ENCODE measurements at places on chromosomes 1 and 21. TPM values are rescaled to one million over a fixed set of nuclear protein-coding genes. Genes with fewer than 3 reads are reported as not detected.
A peak's percentile ranks its signal among the peaks of the same experiment; 100 is the strongest.

DNA sequence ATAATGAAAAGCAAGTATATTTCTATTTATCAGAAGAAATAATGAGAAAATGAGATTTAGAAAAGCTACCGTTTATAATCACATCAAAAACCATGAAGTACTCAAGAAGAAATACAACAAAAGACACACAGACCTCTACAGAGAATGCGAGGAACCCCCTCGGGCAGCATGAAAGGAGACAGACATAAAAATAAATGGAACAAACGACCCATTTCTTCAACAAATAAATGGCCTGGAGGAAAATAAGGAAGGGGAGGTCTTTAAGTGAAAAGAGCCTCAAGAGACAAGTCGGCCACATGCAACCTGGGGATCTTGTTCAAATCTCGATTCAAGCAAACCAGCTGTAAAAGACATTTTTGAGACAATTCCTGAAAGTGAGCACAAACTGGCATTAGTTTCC is 6.0 kb downstream of the CFAP74 start:
- H3K36me3 ChIP-seq = no peaks in the 10 kb centered on the region
- no peak for DNase-seq
- H3K4me1 ChIP-seq = no peaks in the 10 kb centered on the region
- no peaks in the 10 kb centered on the region for H3K27me3 ChIP-seq

DNA sequence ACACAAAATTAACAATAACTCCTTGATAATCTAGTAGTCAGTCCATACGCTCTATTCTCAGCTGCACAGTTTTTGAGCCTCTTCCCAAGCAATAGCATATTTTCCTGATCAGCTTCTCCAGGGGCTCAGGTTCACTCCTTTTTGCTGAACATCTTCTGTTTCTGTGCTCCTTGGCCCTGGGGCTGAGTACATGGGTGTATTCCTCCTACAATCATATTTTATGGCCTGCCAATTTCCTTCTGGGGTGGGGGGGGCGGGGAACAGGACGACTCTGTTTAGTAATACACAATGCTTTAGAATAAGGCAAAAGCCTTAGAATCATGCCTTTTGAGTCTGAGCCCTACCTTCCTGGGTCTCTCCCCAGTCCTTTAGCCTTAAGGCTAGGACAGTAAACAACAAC is 8.5 kb downstream of the CLDN19 start:
- H3K4me3 ChIP-seq = no peak overlapping the region
- H3K36me3 ChIP-seq = no peaks in the 10 kb centered on the region
- no peak overlapping the region for H3K27ac ChIP-seq
- DNase-seq = no peak

GRCh38 chr1:48740621-48741020 is 36.1 kb downstream of the BEND5 start:
- H3K27ac ChIP-seq = no peak overlapping the region
- H3K27me3 ChIP-seq = no peaks in the 10 kb centered on the region
- DNase-seq = no peak
- 0 out of 2 replicates have a peak, but pooled peaks cover 3% of the 10 kb centered on the region for H3K4me1 ChIP-seq
- no peak overlapping the region for H3K4me3 ChIP-seq
- peaks cover 20% of the 10 kb centered on the region for H3K36me3 ChIP-seq

GRCh38 chr1:238484121-238484520 is 593.4 kb upstream of the ZP4 start:
- H3K4me1 ChIP-seq = peaks cover 5% of the 10 kb centered on the region
- no peak overlapping the region for H3K27ac ChIP-seq
- no peak for DNase-seq
- H3K27me3 ChIP-seq = no peaks in the 10 kb centered on the region

GRCh38 chr1:11526071-11526895 is 47.3 kb downstream of the DISP3 start:
- no peak overlapping the region for H3K27ac ChIP-seq
- H3K4me1 ChIP-seq = no peaks in the 10 kb centered on the region
- H3K27me3 ChIP-seq = no peaks in the 10 kb centered on the region
- no peak for DNase-seq

DNA sequence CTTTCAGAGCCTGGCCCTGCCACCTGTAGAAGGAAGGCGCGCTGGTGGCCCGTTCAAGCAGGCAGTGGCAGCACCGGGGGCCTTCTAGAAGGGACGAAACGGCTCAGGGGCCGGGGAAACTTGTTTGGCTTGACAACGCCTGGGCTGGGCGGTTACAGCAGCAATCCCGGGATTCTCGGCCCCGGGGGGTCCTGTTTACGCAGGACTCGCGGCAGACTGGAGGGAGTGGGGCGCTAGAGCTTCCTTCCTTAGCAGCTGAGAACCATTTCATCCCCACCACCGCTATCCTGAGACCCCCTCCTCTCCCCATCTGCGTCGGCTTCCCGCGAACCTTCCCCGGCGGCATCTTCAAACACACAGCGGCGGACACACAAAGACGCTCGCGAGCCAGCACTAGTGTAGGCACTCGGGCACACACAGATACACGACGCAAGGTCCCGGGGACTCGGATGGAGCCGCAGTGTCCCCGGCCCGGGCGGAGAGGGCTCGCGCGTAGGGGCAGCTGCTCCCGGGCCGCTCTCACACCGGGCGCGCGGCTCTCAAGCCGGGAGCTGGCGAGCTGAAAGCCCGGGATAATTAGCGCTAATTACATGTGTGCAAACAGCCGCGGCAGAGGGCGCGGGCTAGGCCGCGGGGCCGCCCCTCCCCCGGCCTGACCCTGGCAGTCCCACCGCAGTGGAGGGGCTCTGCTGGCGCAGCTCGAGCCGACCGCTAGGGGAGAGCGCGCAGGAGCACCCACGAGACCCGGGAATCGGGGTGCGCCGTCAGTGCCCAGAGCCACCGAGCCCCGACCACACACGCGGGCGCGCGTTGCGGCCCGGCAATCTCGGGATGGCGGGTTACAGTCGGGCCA is 271.4 kb downstream of the FOXD2 start:
- H3K27me3 ChIP-seq = peaks cover 59% of the 10 kb centered on the region
- no peaks in the 10 kb centered on the region for H3K36me3 ChIP-seq
- DNase-seq = peak; percentile 72
- H3K4me1 ChIP-seq = no peaks in the 10 kb centered on the region
- H3K27ac ChIP-seq = no peak overlapping the region

GRCh38 chr1:162003061-162003829 is 20.4 kb downstream of the OLFML2B start:
- H3K4me1 ChIP-seq = no peaks in the 10 kb centered on the region
- DNase-seq = no peak
- H3K36me3 ChIP-seq = no peaks in the 10 kb centered on the region
- no peaks in the 10 kb centered on the region for H3K27me3 ChIP-seq
- H3K27ac ChIP-seq = no peak overlapping the region

DNA sequence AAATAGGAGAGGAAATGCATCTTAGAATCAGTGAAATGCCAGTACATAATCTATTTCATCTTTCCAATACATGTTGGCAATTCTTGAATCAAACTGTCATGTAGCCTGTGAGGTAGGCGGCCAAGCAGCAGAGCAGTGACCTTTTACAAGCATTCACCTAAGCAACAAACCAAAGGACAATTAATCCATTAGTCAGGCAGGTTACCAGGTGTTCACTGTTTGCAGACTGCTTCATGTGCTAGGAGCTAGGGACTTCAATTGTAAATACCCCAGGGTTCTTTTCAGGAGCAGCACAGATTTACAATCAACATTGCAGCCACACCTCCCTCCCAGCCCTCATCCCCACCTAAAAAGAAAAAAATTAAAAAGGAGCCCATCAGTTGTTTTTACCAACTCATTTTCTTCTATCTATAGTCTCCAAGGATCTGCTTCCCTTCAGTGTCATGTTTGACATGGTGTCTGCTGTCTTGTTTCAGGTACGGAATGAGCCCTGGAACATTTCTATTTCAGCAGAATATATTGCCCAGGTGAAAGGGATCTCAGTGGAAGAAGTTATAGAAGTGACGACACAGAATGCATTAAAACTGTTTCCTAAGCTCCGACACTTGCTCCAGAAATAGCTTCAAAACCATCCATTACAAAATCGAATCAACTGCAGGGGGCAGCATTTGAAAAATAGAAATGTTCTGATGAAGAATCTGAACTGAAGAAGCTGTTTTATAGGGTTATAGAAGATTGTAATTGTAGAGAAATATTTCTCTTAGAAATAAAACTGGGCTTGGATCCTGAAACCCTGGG is 23.0 kb downstream of the TATDN3 start:
- no peak for DNase-seq
- H3K36me3 ChIP-seq = peaks cover 2% of the 10 kb centered on the region
- H3K27ac ChIP-seq = no peak overlapping the region
- no peaks in the 10 kb centered on the region for H3K27me3 ChIP-seq
- 0 out of 2 replicates have a peak, but pooled peaks cover 3% of the 10 kb centered on the region for H3K4me1 ChIP-seq
- H3K4me3 ChIP-seq = no peak overlapping the region

- H3K4me1 ChIP-seq = no peaks in the 10 kb centered on the region
- DNase-seq = no peak
- H3K36me3 ChIP-seq = no peaks in the 10 kb centered on the region
- no peak overlapping the region for H3K27ac ChIP-seq
Measured at GRCh38 chr1:208565756-208566440, 321.7 kb upstream of the PLXNA2 start.

GRCh38 chr1:6783936-6784559 is 1.2 kb upstream of the CAMTA1 start:
- H3K27me3 ChIP-seq = no peaks in the 10 kb centered on the region
- no peak for DNase-seq
- H3K4me1 ChIP-seq = no peaks in the 10 kb centered on the region
- peaks cover 5% of the 10 kb centered on the region for H3K36me3 ChIP-seq
- H3K4me3 ChIP-seq = peak overlapping the region; percentile 81

DNA sequence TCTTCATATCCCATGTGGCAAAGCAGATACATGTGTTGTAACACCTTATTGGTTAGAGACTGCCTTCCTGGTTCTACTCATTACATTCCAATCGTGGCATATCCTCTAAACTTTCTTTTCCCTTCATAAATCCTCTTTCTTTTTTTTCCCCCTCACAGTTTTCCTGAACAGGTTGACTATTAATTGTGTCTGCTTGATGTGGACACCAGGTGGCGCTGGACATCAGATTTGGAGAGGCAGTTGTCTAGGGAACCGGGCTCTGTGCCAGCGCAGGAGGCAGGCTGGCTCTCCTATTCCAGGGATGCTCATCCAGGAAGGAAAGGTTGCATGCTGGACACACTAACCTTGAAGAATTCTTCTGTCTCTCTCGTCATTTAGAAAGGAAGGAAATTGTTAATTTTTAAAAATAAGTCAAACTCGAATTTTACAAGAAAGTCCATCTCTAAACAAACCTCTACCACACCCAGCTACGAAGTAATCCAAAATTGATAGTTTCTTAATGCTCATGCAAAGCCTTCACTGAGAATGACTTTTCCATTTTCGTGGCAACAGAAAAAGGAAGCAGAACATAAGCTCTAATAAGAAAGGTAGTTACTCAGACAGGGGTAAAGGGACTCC is 59.4 kb upstream of the ASB17 start:
- H3K4me3 ChIP-seq = no peak overlapping the region
- H3K27ac ChIP-seq = no peak overlapping the region
- peak; percentile 80 for DNase-seq
- no peaks in the 10 kb centered on the region for H3K27me3 ChIP-seq
- H3K36me3 ChIP-seq = no peaks in the 10 kb centered on the region

DNA sequence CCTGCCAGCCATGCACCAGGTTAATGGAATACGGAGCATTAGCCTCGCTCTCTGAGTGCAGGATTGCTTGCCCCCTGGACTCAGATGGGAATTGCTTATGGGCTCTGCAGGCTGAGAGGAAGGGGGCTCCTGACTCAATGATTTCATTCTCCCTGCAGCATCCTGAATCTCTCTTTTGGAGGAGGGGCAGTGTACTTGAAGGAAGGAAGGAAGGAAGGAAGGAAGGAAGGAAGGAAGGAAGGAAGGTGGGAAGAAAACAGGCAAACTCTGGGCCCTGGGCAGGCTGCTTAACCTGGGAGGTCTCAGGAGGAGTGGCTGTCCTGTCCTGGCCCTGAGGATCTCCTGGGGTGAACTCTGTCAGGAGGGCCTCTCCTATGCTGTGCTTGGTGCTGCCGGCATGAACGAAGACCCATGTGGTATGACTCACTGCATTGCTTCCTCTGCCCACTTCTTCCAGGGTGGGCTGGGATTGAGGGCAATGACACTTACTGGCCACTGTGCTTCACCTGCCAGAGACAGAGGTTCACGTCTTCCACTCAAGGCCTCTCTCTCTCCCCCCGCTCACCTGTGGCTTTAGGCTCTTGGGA is 257.1 kb upstream of the CSF3R start:
- no peak for DNase-seq
- H3K27me3 ChIP-seq = no peaks in the 10 kb centered on the region
- H3K27ac ChIP-seq = no peak overlapping the region
- no peaks in the 10 kb centered on the region for H3K36me3 ChIP-seq
- H3K4me1 ChIP-seq = 0 out of 2 replicates have a peak, but pooled peaks cover 2% of the 10 kb centered on the region
- H3K4me3 ChIP-seq = no peak overlapping the region

GRCh38 chr1:22071511-22071910 is 19.0 kb downstream of the CDC42 start:
- peaks cover 11% of the 10 kb centered on the region for H3K36me3 ChIP-seq

DNA sequence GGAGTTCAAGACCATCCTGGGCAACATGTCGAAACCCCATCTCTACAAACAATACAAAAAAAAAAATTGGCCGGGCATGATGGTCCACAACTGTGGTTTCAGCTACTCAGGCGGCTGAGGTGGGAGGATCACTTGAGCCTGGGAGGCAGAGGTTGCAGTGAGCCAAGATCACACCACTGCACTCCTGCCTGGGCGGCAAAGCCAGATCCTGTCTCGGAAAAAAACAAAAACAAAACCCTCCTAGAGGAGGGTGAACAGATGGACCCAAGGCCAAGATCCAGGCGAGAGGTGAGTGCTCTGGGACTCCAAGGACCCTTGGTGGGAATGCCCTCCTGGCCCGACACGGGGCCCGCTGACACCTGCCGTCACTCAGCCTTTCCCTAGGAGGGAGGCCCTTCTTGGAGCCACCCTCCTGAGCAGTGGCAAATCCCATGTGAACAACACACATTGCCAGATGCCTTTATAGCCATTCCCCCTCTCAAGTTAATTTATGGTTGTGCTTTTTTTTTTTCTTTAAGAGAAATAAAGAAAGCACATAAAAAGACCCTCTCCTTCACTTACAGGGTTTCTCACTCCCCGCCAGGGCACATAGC is 380 bp downstream of the TFF2 start:
- H3K27ac ChIP-seq = no peak overlapping the region
- H3K4me1 ChIP-seq = no peaks in the 10 kb centered on the region
- no peaks in the 10 kb centered on the region for H3K27me3 ChIP-seq
- H3K4me3 ChIP-seq = no peak overlapping the region

- no peak for DNase-seq
- peaks cover 21% of the 10 kb centered on the region for H3K36me3 ChIP-seq
- no peak overlapping the region for H3K27ac ChIP-seq
- H3K4me3 ChIP-seq = no peak overlapping the region
- H3K4me1 ChIP-seq = no peaks in the 10 kb centered on the region
Measured at GRCh38 chr1:179714159-179714558, 28.9 kb upstream of the FAM163A start.

GRCh38 chr1:103517380-103518047 is 8.0 kb upstream of the RNPC3 start:
- no peak overlapping the region for H3K4me3 ChIP-seq
- no peak overlapping the region for H3K27ac ChIP-seq
- H3K27me3 ChIP-seq = no peaks in the 10 kb centered on the region
- no peaks in the 10 kb centered on the region for H3K4me1 ChIP-seq

The C1orf210 gene
- 5.9 TPM for total RNA-seq

The PBX1 gene
- 133 TPM for total RNA-seq

The MYOC gene
- total RNA-seq = not detected

The UTS2 gene
- total RNA-seq = not detected

The FAM78B gene
- 1.6 TPM for total RNA-seq

The PHLDA3 gene
- total RNA-seq = 53.9 TPM

The PKNOX1 gene
- 38.1 TPM for total RNA-seq

The TPTE gene
- total RNA-seq = not detected

The ESPN gene
- 59.3 TPM for total RNA-seq

The S100A11 gene
- total RNA-seq = 302 TPM

The SNX7 gene
- 23.8 TPM for total RNA-seq

The GJA5 gene
- 0.33 TPM for total RNA-seq

The SMCP gene
- total RNA-seq = not detected

The FMO5 gene
- 0.72 TPM for total RNA-seq

The GNAT2 gene
- not detected for total RNA-seq

The LAMC2 gene
- total RNA-seq = 7.4 TPM

The CFAP74 gene
- total RNA-seq = 0.28 TPM

Measured in H9 (cell line).